ENCODE measurements at places on chromosomes 16 and 17.

DNA sequence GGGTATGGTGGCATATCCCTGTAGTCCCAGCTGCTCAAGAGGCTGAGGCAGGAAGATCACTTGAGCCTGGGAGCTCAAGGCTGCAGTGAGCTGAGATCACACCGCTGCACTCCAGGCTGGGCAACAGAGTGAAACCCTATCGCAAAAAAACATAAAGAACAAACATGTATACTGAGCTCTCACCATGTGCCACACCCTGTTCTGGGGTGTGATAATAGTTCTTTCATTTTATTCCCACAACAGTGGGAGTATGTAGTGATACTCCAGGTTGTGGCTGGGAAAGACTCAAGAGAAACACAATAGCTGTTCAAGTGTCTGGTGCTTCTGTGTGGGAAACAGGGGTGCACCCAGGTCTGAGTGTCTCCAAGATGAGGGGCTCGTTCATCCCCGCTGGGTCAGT, 90.7 kb downstream of the SOCS1 start:
- no peak for DNase-seq

- no peak for DNase-seq
Observed at GRCh38 chr16:14240219-14240843, 169.2 kb downstream of the MRTFB start.

- DNase-seq = peak; percentile 91
Observed at GRCh38 chr17:76271669-76272540, 6.8 kb downstream of the UBALD2 start.

DNA sequence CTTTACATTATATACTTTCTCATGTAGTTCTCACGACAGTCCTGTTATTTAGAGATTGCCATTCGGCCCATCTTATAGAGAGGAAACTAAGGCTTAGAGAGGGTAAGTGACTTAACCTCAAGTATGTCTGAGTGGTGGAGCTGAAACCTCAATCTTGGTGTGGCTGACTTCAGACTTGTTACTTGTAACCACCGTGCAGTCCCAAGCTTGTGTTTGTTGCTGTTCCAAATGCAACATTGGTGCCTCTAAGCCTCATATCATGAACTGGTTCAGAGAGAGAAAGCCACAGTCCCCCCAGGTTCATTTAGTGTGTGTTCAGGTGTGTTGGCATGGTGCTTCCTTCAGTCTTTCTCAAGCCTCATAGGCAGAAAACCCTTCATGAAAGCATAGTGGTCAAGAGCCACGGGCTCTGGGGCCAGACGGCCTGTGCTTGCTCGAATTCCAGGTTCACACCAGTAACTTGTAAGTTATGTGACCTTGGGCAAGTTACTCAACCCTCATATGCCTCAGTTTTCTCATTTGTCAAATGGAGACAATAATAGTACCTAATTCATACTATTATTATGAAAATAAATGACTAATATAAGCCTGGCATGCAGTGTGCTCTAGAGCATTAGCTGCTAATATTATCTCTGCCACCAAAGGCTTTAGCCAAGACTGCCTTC, 39.9 kb downstream of the CDH1 start:
- no peak for DNase-seq

DNA sequence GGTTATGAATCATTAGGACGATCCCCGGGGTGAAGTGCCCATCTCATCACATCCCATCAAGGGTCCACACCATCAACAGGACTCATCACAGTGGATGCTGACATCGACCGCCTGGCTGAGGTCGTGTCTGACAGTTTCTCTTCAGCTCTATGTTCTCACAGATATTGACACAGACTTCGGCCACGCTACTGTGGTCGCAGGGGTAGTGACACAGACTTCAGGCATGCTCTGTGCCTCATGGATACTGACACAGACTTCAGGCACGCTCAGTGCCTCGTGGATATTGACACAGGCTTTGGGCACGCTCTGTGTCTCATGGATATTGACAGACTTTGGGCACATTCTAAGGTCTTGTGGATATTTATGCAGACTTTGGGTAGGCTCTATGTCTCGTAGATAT, 50.1 kb downstream of the KLHDC4 start:
- no peak for DNase-seq

DNA sequence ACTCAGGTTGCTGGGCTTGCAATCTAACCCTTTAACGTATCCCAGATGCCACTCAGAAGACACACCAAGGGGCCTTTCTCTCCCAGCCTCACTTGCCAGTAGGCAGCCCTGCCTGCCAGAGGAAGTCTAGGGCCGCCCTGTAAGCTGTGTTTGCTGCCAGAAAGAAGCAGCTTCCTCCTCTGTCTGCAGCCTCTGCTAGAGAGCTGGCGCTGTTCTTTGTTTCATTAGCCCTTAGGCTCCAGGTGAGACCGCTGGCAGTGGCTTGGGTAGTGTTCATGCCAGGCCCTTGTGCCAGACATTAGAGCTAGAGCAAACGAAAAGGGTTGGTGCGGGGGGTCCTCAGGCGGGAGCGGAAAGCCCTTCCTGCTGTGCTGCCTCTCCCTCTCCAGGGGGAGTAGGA, 8.9 kb downstream of the CTRL start:
- no peak for DNase-seq

DNA sequence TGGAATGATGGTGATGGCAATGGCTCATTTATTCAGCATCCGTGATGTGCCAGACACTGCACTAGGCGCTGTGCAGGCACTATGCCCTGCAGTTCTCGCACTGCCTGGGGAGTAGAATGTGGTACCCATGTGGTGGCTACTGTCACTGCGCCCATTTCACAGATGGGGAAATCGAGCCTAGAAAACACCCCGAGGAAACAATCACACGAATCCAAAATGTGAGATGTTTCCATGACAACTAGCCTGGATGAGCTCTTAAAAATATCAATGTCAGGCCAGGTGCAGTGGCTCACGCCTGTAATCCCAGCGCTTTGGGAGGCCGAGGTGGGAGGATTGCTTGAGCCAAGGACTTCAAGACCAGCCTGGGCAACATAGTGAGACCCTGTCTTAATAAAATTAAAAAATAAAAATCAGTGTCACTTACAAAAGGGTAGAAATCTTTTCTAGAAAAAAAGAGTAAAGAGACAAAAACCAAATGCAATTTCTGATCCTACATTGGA, 57.9 kb upstream of the TNRC6A start:
- no peak for DNase-seq

GRCh38 chr17:79593205-79593604, 17.6 kb downstream of the RBFOX3 start:
- DNase-seq = no peak

- DNase-seq = no peak
Observed at GRCh38 chr16:76963614-76964315, 227.2 kb upstream of the MON1B start.

DNA sequence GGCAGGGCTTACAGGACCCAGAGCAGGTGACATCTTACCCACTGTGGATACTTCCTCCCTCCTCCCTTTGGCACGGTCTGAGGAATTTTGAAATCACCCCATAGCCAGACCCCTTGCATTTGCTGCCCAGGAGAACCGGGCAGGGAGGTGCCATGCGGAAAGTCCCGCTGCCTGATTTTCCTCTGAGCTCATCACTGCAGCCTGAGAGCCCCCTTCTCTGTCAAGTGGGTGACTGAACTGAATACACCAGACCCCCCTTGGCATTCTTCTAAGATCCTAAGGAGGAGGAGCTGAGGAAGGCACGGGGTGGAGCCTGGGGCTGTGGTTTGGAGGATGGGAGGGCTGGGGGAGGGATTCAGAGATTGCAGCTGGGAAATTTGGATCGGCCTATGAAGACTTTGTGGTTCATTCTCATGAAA, 173.4 kb downstream of the RAB11FIP4 start:
- no peak for DNase-seq

DNA sequence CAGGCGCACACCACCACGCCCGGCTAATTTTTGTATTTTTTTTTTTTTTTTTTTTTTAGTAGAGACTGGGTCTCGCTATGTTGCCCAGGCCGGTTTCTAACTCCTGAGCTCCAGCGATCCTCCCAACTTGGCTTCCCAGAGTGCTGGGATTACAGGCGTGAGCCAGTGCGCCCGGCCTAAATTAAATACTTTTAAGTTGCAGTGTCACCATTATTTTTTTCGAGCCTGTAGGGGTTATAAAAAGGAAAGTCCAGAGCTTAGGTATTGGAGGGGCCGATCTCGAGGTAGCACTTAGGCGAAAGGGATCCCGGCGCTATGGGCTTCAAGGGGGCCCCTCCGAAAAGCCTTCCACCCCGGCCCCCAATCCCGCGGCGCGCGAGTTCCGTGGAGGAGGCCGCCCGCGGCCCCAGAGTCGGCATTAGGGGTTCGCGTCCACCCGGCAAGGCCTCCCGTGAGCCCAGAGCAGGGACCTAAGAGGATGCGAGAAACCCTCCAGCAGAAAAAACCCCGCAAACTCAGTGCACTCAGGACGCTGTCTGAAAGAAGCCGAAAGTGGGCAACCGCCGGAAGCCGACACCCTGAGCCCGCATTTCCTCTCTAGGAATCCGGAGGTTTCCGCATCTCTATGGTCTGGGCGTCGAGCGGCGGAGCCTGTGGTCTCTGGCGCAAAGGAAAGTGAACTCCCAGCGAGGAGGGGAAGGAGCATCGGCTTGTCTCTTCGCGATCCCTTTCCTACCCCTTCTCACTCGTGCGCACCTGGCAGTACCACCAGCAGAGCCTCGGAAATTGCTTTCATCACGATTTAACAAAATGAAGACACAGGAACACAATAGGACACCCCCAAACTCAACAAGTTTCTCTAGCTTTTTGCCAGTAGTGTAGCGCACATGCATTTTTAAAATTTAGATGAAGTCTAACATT, 14.1 kb upstream of the RGS9 start:
- peak; percentile 58 for DNase-seq

- no peak for DNase-seq
Observed at GRCh38 chr16:89621698-89622409, 8.4 kb downstream of the DPEP1 start.

DNA sequence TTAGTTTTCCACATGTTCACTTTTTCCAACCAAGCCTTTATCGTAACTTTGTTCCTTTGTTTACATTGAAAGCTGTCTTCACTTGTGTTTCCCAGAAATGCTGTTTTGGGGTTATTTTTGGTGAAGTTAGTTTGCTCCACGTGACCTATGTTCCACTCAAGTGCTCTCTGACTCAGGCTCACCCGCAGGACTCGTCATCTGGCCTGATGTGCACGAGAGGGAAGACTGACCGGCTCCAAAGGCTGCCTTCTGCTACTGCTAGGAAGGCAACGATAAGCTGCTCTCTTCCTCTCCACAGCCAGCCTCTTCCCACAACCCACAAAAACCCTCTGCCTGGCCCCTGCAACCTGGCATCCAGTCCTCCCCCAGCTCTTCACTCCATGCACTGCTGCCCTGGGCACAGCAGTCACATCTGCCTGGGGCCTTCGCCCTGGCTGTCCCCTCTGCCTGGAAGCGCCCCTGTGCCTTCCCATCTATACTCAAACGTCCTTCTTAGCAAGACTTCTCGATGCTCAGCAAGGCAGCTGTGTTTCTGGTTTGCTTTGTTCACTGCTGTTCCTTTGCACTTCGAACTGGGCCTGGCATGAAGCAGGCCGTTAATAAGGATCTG, 28.0 kb downstream of the ZCCHC14 start:
- DNase-seq = no peak
